ENCODE measurements at places on chromosomes 13 and 19.

DNA sequence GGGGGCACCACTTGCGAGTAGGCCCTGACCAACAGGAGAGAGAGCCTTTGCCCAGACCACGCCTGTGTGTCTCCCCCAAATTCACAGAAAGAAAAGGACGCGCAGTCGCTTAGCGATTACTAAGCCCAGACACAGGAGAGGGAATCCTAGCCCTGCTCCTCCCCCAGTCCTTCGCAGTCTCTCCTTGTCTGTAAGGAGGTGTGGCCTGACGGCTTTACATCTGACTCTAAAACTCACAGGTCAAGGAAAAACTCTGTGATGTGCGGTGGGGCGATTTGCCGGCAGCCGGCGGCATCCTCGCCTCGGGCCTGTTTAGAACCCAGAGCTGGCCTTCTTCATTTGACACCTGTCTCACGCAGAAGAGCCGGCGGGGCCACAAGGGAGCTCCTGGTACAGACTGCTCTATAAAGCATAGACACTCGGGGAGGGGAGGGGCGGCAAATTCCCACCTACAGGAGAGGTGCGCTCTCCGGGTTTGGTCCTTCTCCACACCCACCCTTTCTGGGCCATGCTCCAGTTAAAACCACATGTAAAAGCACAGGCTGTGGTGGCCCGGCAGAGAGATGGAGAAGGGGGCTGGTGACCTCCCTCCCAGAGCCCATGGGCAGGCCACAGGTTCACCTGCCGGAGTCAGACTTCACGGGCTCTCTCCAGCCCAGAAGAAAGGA is 17.8 kb downstream of the GPR12 start:
- no peak for DNase-seq

DNA sequence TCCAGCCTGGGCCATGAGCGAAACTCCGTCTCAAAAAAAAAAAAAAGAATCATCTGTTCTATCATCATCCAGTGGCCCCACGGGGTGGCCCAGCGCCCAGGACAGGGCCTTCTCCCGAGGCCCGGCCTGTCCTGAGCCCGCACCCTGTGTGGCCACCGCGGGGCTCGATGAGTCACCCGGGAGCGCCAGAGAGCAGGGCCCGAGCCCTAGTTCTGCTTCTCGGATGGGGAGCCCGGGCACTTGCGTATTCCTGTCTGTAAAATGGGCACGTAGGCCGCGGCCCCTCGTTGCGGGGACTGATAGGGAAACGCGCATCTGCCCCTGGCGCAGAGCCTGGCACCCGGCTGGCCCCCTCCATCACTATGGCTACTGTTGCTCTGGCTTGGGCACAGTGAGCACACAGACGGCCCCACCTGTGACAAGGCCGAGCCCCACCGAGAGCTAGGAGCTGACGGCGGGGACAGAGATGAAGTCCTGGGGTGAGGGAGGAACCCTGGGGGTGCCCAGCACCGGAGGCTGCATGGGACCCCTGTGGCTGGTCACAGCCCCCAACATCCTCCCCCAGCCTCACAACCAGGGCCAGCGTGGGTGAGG is 21.3 kb upstream of the UQCR11 start:
- no peak for DNase-seq

GRCh38 chr13:20170921-20171320 is 10.1 kb upstream of the GJA3 start:
- no peak for DNase-seq

GRCh38 chr13:101059793-101060192 is 356.5 kb downstream of the NALCN start:
- no peak for DNase-seq

DNA sequence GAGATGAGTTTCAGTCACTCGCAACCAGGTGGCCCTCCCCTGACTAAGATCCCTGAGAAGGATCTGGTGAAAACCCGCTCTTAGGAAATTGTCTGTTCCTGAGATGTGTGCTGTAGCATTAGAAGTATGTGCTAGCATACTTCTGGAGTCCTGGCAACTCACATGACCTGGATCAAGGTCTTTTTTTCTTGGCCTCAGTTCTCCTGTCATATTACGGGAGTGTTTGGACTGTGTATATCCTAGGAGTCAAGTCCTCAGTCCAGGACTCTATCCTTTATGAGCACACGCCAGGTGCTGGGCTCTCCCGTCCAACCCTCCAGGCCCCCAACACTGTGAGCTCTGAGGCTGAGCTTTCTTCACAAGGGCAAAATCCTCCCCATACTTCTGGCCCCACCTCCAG is 156.4 kb downstream of the UQCRFS1 start:
- no peak for DNase-seq

Data from muscle of leg (tissue), 16 donors.